Activated CD4-positive, alpha-beta T cell treated with anti-CD3 and anti-CD28 coated beads for 4 hours (primary cell): ENCODE measurements at places on chromosomes 7 and 10.

DNA sequence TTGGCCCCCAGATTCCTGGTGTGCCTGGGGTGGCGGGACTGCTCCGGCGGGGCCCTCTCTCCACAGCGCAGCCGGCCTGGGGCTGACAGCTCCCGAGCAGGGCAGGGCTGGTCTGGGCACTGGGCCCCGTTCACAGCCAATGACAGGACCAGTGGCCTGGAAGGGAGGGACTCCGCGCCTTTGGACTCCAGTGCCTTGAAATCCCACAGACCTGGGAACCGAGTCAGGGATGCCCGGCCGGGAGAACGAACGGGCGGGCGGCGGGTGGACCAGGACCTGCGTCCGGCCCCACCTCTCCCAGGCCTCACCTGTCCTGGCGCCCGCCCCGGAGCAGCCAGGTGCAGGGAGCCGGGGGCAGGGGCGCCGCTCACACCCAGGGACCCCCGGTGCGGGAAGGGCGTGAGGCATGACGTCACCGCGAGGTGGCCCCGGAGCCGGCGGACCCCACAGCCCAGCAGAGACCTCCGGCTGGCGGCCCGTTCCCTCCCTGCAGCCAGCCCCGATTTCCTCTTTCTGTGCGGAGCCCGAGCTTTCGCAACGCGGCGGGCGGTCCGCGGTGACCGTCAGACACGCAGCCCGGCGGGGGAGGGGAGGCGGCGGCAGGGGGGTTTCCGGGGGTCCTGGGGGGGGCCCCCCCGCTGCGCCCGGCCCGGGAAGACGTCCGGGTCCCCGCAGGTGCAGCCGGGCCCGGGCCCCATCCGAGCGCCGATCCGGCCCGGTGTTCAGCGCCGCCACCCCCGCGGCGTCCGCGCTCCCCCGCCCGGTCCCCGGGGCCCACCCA, 743 bp downstream of the ADAP1 start:
- DNase-seq: no peak

GRCh38 chr7:36037121-36037662, 115.9 kb upstream of the EEPD1 start:
- no peak for DNase-seq

- DNase-seq: peak; percentile 33
Measured at GRCh38 chr7:29102558-29103151, 43.7 kb downstream of the CPVL start.

DNA sequence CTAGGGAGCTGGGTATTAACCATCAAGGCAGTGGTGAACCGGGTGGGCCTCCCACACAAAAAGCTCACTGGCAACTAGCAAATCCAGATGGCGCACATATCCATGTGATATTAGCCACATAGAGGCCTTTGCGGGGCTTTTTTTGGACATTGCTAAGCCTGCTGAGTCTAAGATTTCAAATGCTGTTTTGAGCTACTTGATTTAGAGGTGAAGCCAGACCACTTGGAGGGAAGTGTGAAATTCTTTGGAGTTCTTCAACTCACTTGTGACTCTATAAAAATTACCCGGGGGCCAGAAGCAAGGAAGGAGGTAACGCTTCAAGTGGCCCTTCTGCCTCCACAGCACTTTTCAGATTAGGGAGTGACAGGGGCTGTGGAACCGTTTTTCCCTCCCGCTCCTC, 619.8 kb upstream of the GALNT17 start:
- DNase-seq: no peak

- DNase-seq: no peak
Measured at GRCh38 chr10:36423821-36424248, 701.6 kb upstream of the ANKRD30A start.

- no peak for DNase-seq
Measured at GRCh38 chr10:68099736-68100135, 9.6 kb upstream of the MYPN start.

DNA sequence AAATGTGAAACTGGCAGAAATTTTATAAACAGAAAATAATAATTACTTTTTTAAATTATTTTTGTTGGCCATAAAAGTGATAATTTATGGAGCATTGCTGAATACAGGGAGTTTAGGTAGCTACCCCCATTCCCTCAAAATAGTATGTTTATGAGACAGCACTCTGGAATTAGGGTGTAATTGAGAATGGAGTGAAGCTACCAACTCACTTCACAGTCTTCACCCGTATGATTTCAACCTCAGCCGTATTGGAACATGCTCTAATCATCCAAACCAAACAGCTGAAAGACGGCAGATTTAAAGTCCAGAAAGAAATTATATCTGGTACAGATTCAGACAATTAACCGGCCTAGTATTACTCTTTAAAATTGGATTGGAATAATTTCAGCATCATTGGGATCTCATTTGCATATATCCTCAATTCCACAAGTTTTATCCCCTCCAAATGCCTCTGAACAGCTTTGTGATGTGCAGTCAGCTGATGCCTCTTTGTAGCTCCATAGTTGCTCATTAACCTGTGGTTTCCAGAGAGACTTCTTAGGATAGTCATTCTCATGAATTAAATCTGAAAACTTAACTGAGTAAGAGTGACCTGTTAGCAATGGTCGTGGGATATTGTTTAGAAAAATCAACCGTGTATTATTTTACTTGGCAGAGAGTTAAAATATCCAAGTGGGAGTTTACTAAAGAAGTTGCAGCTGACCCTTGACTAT, 59.1 kb upstream of the GJD4 start:
- DNase-seq: no peak

GRCh38 chr7:117362294-117362888, 39.5 kb upstream of the WNT2 start:
- DNase-seq: no peak

GRCh38 chr10:109953766-109954165, 30.5 kb upstream of the XPNPEP1 start:
- DNase-seq: no peak

DNA sequence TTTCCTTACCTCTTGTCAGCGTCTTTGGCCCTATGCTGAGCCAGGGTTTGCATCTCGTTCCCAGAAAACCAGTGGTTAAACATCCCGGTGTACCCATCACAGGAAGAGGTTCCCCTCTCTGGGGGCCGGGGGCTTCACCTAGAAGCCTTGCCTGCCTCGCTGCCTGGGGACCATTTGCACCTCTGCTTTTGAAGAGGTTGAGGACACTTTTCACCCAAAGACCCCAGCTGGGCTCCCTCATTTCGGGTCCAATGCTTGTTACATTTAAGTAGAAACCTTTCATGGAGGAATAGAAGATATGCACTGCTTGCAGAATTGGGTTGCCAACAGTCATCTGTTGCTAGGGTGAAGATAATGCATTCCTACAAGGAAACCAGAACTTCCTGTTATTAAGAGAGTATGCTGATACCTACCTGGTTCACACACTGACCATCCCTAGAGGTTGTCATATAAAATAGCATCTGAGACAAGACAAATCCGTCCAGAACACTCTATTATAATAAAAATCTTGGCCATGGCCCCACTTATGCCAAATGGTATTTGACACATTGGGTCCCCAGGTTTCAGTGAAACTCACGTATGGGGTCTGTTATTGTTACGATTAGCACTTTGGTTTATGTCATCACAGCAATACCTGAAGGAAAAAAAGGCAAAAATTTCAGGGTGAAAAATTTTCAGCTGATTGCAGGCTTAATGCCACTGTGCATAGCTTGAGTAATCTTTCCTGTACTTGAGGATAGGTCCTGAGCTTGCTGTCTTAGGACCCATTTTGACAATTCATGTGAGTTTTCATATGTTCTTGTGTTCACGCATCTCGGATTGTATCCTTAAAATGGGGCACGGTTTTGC, 917 bp downstream of the ZNF365 start:
- DNase-seq: no peak

- DNase-seq: no peak
Measured at GRCh38 chr10:131891196-131891928, 9.4 kb upstream of the PPP2R2D start.

- no peak for DNase-seq
Measured at GRCh38 chr10:12729885-12730284, 271.6 kb downstream of the CCDC3 start.

- DNase-seq: no peak
Measured at GRCh38 chr10:58220769-58221451, 46.8 kb downstream of the IPMK start.

- no peak for DNase-seq
Measured at GRCh38 chr7:137360087-137360679, 16.6 kb upstream of the PTN start.

GRCh38 chr10:6803427-6803783, 223.3 kb upstream of the PRKCQ start:
- no peak for DNase-seq

DNA sequence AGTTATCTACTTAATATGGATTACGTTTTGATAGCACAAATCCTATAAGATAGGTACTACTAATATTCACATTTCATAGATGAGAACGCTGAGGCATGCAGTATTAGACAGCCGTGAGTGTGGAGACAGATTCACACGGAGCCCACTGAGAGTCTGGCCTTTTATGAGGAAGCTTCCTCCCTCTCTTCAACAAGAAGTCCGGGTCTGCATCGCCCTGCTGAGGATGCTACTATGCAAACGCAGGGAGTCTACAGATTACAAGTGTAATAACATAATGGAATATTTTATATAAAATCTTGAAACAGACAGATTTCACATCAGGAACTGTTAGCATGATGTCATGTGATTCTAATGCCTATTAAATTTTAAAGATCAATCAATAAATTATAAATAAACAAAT, 255.9 kb upstream of the GLI3 start:
- DNase-seq: no peak

DNA sequence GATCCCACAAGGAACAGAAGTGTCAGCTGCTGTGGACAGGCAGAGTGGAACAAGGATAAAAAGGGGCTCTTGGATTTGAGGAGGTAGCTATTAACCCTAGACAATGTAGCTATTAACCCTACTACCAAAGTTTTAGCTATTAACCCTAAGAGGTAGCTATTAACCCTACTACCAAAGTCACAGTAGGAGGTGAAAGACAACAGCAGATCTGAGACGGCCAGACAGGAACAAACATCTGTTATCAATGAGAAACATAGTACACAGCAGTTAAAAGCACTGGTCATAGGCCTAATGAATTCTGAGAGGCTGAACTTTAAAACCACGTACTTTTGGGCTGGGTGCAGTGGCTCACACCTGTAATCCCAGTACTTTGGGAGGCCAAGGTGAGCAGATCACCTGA, 11.9 kb downstream of the ERCC6 start:
- DNase-seq: no peak

- DNase-seq: no peak
Measured at GRCh38 chr10:13161857-13162271, 506 bp downstream of the MCM10 start.

- DNase-seq: no peak
Measured at GRCh38 chr7:74027683-74028320, at the start of gene ELN. Gene ELN (plus strand): TSS chr7:74028173. CDS start chr7:74028188, 15 bp downstream.

- no peak for DNase-seq
Measured at GRCh38 chr7:6175645-6176044, 96.8 kb downstream of the CYTH3 start.

- no peak for DNase-seq
Measured at GRCh38 chr7:132872034-132872433, 209.9 kb downstream of the CHCHD3 start.

GRCh38 chr10:70321897-70322890, 38.4 kb upstream of the NPFFR1 start:
- DNase-seq: no peak

GRCh38 chr7:20825555-20825954, 38.9 kb upstream of the SP8 start:
- no peak for DNase-seq

DNA sequence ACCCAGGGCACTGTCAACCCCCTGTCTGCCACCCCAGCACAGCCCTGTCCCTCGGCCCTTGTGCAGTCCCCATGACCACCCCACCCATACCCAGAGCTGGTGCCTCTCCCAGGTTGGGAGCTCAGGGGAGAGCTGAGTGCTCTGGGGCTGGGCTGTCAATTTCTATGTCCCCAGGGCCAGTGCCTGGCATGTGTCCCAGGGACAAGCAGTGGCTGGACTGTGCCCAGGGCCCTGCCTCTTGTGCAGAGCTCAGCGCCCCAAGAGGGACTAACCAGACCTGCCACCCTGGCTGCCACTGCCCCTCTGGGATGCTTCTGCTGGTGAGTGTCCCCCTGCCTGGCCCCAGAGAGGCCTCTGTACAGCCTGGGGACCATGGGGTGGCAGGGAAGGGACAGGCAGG, 29.0 kb upstream of the ZNF862 start:
- DNase-seq: no peak

- DNase-seq: no peak
Measured at GRCh38 chr7:79454361-79454960, 994 bp upstream of the MAGI2 start.

- DNase-seq: no peak
Measured at GRCh38 chr10:27245836-27246235, 5.2 kb upstream of the ACBD5 start.

DNA sequence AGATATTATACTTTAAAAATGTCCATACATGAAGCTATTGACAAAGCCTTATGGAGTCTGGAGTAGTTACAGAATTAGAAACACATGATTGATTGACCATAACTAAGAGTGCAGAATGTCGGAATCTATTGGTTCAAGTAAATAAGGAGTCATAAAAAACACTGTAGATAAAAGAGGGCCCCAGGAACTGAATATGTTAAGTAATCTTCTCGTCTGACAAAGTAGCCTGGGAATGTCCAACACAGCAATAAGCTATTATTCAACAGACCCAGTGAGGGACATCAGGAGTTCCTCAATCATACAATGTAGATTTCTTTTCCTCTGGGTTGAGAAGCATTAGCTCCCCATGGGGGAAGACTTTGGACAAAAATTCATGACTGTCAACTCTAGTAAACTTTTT, 782.0 kb downstream of the SUGCT start:
- DNase-seq: no peak

DNA sequence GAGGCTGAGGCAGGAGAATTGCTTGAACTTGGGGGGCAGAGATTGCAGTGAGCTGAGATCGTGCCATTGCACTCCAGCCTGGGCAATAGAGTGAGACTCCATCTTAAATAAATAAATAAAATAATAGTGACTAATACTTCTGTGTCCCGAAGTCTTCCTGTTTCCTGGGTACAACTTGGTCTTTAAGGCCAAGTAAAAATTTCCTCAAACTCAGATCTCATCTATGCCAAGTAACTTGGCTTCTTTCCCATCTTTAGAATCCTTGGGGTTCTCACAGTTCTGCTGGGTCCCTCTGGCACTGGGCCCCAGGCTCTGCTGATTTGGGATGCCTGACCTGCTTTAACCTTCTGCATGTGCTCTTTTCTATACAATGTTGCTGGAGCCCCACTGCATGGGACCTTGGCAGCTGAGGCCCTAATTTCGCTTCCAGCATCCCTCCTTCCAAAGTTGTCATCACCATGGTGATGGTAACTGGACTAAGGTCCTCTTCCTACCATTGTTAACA, 22.7 kb upstream of the AKR1B10 start:
- DNase-seq: no peak

- DNase-seq: no peak
Measured at GRCh38 chr10:9149134-9149533, 1094.6 kb downstream of the GATA3 start.

GRCh38 chr10:132786884-132787494, 1.0 kb upstream of the NKX6-2 start:
- DNase-seq: no peak
